Mesothelial cell of epicardium (in vitro differentiated cells): ENCODE measurements at places on chromosomes 7 and 10. TPM values are rescaled to one million over a fixed set of nuclear protein-coding genes. Genes with fewer than 3 reads are reported as not detected.
A peak's percentile ranks its signal among the peaks of the same experiment; 100 is the strongest.

DNA sequence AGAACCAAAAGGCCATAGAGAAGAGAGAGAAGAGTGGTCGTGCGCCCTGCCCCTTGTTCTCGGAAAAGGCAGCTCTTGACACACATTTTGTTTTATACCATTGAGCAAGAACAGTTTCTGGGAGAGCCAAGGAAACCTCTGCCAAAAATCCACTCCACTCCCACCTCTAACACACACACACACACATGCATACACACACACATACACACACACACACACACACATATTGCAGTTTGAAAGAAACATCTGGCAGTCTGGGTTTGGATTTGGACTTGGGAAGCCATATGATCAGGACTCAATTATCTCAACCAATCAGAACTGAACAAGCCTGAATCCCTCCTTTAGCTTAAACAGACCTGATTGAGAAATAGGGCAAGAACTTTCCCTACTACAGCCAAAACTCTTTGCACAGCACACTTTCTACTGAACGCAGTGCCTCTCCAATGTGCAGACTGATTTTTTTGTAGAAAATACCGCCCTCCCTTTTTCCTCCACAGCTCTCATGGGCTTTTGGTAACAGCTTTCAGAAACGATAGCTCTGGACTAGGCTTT, 484.0 kb upstream of the ZWINT start:
- H3K27ac ChIP-seq: no peak overlapping the region
- DNase-seq: no peak
- H3K27me3 ChIP-seq: peaks cover 3% of the 10 kb centered on the region
- H3K4me3 ChIP-seq: no peak overlapping the region
- H3K36me3 ChIP-seq: no peaks in the 10 kb centered on the region

DNA sequence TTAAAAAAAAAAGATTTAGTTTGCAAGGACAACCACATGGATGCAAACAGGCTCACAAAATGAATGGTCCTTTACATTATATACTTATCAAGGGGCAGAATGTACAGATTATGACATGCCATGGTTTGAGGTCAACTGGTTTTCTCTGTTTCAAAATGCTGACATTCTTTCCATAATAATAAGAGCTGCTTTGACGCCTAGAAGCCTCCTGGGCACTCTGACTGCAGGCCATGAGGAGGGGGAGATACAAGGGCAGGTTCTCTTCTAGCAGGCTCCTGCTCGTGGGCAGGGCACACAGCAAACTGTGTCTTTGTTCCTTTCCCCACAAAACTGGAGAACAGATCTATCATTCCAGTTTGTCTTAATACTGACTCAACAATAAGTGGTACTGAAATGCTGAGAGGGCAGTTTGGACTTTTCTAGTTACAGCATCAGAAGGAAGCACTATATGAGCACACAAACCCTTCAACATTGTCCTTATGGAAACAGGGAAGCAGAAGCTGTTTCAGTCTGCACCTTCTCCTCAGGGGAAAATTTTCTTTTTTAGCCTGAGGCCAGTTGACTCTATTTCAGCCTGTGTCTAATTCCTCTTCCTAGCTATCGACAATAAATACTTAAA, 314.9 kb upstream of the AOAH start:
- no peak for DNase-seq
- H3K4me3 ChIP-seq: no peak overlapping the region
- no peak overlapping the region for H3K27ac ChIP-seq
- no peaks in the 10 kb centered on the region for H3K27me3 ChIP-seq

GRCh38 chr10:79400146-79401004, 45.0 kb downstream of the ZCCHC24 start:
- no peak overlapping the region for H3K4me3 ChIP-seq
- H3K27me3 ChIP-seq: no peaks in the 10 kb centered on the region
- H3K27ac ChIP-seq: peak overlapping the region; percentile 93
- peaks cover 5% of the 10 kb centered on the region for H3K36me3 ChIP-seq
- H3K4me1 ChIP-seq: peaks cover 68% of the 10 kb centered on the region

- no peaks in the 10 kb centered on the region for H3K36me3 ChIP-seq
- H3K4me1 ChIP-seq: peaks cover 60% of the 10 kb centered on the region
- H3K27ac ChIP-seq: no peak overlapping the region
- H3K27me3 ChIP-seq: no peaks in the 10 kb centered on the region
- no peak overlapping the region for H3K4me3 ChIP-seq
Measured at GRCh38 chr10:51654918-51655317, 44.5 kb downstream of the CSTF2T start.

DNA sequence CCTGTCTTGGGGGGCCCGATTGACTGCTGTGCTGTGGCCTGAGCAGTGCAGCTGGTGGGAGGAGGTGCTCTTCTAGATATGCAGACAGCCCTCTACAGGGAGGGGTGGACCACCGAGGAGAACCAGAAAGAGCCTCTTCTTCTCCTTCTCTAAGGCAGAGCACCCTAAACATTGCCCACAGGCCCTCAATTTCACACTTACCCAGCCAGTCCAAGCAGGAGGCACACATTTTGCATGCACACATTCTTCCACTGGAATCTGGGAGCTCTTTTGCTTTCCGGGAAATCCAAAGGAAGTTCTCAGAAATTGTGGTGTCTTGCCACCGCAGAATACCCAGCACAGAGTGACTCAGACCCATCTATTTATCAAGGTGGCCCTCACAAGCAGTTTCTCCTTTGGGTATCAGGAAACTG, 45.8 kb downstream of the EEPD1 start:
- H3K27me3 ChIP-seq: no peaks in the 10 kb centered on the region
- H3K27ac ChIP-seq: no peak overlapping the region
- H3K4me3 ChIP-seq: no peak overlapping the region
- DNase-seq: no peak

GRCh38 chr7:121352323-121352722, 23.5 kb downstream of the WNT16 start:
- H3K27ac ChIP-seq: no peak overlapping the region
- no peak for DNase-seq
- peaks cover 35% of the 10 kb centered on the region for H3K36me3 ChIP-seq
- H3K4me3 ChIP-seq: no peak overlapping the region
- no peaks in the 10 kb centered on the region for H3K4me1 ChIP-seq

DNA sequence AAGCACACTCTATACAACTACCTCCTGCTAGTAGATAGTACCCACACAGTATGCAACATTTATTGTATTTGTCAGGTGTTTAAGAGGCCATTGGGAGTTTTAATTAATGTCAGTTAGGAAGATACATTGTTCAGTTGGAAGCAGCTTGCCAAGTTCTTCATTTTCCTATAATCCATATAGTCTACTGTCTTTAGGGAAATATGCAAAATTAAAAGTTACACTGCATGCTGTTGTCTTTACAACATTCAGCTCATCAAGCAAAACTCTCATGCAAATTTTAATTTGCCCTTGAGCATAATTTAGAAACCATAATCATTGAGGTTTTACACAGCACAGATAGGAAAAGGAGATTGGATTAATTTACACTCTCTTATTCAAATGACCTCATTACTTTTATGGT, 17.4 kb downstream of the FOXP2 start:
- H3K27me3 ChIP-seq: no peaks in the 10 kb centered on the region
- H3K27ac ChIP-seq: no peak overlapping the region
- H3K4me3 ChIP-seq: no peak overlapping the region
- no peak for DNase-seq

DNA sequence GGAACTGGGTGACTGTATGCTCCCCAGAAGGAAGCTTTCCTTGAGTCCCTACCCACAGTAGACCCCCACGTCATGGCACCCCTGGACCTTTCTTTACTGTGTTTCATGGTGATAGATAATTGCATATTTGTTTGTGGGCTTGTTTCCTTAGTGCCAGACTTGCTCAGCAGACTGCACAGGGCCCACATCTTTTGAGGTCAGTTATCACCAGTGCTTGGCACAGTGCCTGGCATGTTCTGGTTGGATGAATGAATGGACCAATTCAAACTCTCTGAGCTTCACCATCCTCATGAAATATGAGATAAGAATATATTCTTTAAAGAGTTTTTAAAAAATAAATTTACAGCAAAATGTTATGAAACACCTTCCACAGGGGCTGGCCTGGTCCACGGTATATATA, 78.4 kb upstream of the EMX2 start:
- no peak overlapping the region for H3K27ac ChIP-seq
- no peak for DNase-seq
- no peak overlapping the region for H3K4me3 ChIP-seq
- H3K4me1 ChIP-seq: peaks cover 12% of the 10 kb centered on the region
- H3K27me3 ChIP-seq: peaks cover 13% of the 10 kb centered on the region

DNA sequence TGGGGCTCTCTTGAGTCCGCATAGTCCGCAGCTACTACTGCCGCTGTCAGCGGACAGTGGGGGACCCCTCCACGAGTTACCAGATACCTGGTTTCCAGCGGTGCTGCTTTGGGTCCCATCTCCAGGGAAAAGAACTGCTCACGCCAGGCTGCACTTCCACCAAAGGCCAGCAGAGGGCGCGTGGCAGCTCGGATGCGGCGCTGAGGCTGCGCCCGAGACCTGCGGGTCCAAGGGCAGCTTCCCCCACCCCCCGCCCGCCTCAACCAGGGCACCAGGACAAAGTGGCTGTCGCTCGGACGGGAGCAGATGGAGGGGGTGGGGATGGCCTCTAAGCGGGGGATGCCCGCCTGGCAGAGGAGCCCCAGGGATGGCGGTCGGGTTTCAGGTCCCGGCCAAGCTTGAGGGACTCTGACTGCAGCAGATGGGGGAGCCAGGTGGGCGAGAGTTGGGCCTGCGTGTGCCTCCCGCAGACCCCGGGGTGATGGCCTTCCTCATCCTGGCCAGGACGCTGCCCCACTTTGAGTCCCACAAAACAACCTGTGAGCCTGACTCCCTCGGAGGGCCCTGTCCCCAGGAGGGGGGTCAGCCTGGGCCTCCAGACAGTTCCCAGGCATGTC, 23.8 kb upstream of the ZNF735 start:
- DNase-seq: no peak
- no peak overlapping the region for H3K27ac ChIP-seq
- no peak overlapping the region for H3K4me3 ChIP-seq
- H3K4me1 ChIP-seq: no peaks in the 10 kb centered on the region
- no peaks in the 10 kb centered on the region for H3K27me3 ChIP-seq

DNA sequence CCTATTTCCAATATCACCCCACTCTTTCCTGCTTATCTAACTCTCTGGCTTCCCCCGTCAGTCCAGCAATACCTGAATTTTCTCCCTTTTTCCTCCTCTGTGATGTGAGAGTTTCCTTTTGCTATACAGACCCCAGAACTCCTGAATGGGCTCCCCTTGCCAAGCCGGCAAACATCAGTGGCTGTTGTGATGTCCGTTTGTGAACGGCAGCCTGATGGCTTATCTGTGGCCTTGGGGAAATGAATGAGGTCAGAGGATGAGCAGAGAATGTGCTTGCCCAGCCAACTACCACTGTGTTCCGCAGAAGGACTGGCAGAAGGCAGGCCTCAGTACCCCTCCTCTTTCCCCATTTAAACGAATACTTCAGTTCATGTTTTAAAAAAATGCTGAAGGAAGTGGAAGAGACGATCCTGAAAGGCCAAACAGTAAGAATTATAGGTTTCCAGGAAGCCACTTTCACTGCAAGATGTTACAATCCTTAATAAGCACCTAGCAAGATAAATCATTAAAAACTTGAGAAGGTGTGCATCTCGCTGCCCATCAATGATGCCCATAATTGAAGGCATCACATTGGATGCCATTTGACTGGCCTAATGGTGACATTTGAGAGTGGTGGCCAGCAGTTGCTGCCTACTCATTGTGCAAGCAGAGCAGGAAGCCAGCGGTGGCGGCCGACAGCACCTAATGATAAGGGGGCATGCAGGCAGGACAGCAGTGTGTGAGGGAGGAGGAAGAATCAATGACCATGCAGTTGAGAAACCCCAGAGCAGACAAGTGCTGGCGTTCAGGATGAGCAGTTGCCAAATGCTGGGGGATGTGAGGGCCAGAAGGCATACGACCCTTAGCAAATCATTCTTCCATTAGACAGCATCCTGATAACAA, 31.5 kb downstream of the SLC18A2 start:
- H3K4me3 ChIP-seq: no peak overlapping the region
- DNase-seq: no peak

GRCh38 chr10:26881600-26882331, 21.0 kb upstream of the ABI1 start:
- DNase-seq: no peak
- peaks cover 37% of the 10 kb centered on the region for H3K27me3 ChIP-seq
- no peak overlapping the region for H3K27ac ChIP-seq
- no peak overlapping the region for H3K4me3 ChIP-seq

DNA sequence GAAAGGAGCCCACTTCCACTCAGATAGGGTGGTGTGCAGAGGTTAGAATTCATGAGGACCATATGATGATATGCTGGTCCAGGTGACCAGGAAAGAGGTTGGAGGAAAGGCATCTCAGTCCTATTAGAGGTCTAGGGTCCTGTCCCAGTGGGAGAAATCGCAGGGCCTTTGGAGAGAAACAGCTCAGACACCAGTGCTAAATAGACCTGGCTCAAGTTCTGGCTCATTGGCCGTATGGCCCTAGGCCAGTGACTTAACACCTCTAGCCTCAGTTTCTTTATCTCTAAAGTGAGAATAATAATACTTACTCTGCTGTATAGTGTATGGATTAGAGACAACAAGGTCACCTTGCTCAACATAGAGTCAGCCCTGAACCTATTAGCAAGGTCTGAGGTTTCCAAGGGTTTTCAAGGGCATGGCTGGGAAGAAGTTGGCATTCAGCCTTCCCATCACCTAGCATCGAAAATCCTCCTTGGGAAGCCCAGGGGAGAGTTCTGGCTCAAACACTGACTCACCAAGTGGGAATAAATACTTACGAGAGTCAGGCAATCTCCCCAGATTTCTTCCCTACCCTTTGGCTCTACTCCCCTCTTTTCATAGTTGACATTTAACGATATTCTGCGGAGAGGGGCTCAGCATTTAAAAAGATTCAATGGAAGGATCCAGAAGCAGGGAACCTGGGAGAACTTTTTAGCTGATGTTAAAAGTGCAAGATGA, 473.1 kb upstream of the PODXL start:
- no peak overlapping the region for H3K4me3 ChIP-seq
- DNase-seq: no peak
- no peaks in the 10 kb centered on the region for H3K36me3 ChIP-seq
- peaks cover 25% of the 10 kb centered on the region for H3K4me1 ChIP-seq

DNA sequence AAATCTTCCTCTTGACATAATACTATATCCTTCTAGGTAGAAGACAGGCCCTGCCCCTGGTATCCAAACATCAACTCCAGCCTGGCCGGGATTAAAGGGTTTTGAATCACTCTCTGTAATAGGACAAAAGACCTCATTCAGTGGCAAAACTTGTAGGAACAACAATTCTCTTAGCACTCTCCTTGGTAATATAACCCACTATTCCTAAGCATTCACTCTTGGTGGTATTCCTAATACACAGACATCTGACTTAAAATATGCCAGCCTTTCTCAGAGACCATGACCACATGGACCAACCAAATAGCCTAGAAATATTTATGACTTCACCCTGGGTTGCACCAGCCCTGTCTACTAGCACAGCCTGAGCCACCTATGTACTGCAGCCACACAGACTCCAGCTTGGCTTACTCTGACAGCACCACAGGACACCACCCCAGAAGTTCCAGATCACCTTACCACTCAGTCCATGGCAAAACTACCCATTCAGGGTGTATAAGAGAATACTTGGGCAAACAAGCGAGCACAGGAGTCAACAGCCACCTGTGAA, 244.9 kb upstream of the NEBL start:
- DNase-seq: no peak
- H3K36me3 ChIP-seq: no peaks in the 10 kb centered on the region
- no peak overlapping the region for H3K27ac ChIP-seq
- H3K27me3 ChIP-seq: no peaks in the 10 kb centered on the region
- peaks cover 11% of the 10 kb centered on the region for H3K4me1 ChIP-seq
- no peak overlapping the region for H3K4me3 ChIP-seq

- H3K27ac ChIP-seq: no peak overlapping the region
- no peaks in the 10 kb centered on the region for H3K36me3 ChIP-seq
- DNase-seq: no peak
- peaks cover 25% of the 10 kb centered on the region for H3K27me3 ChIP-seq
Measured at GRCh38 chr10:35824704-35825103, 182.6 kb upstream of the FZD8 start.

Gene SLC26A3
- total RNA-seq: not detected in 3 replicates

Gene DLX5
- 33.4 to 36.9 TPM (median 34.3 TPM) in 3 replicates for total RNA-seq

Gene RBP4
- 0.54 to 0.91 TPM (median 0.66 TPM) in 3 replicates for total RNA-seq

Gene ALOX5
- total RNA-seq: 8.6 to 10.6 TPM (median 9.6 TPM) in 3 replicates

Gene LIPF
- not detected in 3 replicates for total RNA-seq
